ENCODE measurements at places on chromosomes 16 and 17.
A peak's percentile ranks its signal among the peaks of the same experiment; 100 is the strongest.

GRCh38 chr16:49459953-49460735 is 86.5 kb downstream of the C16orf78 start:
- DNase-seq: no peak

GRCh38 chr16:84568066-84568465 is 49.8 kb downstream of the COTL1 start:
- DNase-seq: no peak

GRCh38 chr17:17055286-17056155 is 13.3 kb downstream of the MPRIP start:
- DNase-seq: no peak

GRCh38 chr17:77061669-77062068 is 79.1 kb upstream of the SEC14L1 start:
- DNase-seq: peak; percentile 46

DNA sequence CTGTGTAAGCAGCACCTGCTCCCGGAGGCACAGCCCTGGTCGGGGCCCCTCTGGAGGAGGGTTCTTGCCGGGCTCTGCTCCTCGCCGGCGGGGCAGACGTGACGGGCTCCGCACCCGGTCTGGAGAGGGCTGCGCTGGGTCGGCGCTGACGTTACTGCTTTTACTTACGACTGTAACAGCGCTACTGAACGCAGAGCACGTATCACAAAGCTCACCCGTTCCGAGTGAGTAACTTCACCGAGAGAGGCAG is 1.3 kb upstream of the RAB40C start:
- no peak for DNase-seq

DNA sequence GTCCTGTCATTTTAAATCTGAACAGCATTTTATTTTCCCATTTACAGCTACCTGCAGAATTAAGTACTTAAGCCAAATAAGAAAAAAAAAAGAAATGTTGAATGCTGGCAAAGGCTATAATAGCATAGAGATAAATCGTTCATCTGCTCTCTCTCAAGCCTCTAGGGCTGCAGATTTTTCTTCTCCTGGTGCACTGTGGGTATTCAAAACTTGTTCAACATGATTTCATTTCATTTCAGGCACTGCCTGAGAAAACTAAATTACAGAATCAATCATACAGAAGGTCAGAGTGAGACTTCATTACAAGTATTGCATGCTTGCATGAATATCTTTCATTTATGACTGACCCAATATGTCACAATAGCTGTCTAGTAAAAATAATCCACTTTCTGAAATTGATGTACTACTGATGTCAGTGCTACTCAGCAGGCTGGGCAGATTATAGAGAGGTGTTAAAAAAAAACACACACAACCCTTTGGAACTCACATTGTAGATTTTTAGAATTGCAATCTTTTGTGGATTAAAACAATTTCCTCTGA is 86.2 kb downstream of the TOX3 start:
- no peak for DNase-seq

GRCh38 chr16:84732674-84733352 is 33.0 kb downstream of the USP10 start:
- no peak for DNase-seq

- no peak for DNase-seq
These were observed 87.6 kb downstream of the RAB11FIP4 start for GRCh38 chr17:31479062-31479408.
